ENCODE measurements at places on chromosomes 3 and 15.

DNA sequence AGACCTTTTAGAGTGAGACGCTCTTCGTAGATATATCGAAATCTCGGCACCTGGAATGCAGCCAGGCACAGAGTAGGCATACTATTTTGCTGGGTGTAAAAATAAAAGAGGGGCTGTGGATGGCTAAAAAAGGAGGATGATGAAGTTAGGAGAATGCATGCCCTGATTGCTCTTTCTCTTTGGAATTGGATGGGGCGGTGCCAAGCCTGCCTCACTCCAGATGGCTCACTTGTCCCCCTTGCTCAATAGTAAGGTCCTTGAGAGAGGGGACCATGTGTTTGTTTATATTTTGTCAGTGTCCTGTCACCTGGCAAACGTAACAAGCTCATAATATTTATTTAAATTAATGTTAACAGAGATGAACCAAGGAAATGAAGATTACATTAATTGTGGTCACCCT lies 33.0 kb downstream of the SNRK start:
- no peak for DNase-seq

DNA sequence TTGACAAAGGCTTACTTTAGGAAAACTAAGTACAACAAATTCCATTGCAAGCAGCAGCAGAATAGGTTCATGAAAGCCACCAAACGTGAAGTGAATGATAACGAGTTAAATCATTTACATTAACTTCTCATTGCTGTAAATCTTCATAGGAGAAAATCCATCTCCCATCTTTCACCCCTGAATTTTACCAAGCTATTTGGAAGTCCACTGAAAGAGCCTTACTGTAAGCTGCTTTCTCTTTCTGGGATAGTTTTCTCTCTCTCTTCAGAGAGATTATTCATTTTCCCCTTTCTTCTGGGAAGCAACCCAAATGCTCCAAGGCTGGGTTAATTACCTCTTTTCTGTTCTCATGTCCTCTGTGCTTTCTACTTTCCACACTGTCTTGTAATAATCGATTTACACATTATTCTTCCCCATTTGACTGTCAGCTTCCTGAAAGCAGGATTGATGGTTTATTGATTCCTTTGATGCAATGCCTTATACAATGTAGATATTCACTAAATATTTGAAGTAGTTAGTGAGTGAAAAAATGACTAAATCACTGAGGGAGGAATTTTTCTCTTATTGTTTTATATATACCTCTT lies 914.3 kb upstream of the ARPP21 start:
- DNase-seq = no peak

- DNase-seq = no peak
Observed at GRCh38 chr3:188046561-188047211, 107.3 kb upstream of the LPP start.

DNA sequence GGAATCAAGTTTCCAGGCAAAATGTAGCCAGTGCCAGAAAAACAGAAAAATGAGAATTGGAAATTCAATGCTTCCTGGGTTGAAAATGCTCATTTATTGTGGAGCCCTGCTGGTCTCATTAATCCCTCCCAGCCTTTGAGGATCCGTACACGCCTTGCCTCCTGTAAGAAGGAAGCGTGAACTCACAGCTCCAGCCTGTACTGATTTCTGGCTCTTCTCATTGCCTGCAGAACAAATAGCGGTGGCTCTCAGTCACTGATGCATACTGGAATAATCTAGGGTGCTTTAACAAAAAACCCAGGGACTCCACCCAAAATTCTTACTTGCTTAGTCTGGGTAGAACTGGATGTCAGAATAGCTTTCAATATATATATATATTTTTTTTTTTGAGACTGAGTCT lies 29.3 kb upstream of the SLC24A5 start:
- DNase-seq = no peak

DNA sequence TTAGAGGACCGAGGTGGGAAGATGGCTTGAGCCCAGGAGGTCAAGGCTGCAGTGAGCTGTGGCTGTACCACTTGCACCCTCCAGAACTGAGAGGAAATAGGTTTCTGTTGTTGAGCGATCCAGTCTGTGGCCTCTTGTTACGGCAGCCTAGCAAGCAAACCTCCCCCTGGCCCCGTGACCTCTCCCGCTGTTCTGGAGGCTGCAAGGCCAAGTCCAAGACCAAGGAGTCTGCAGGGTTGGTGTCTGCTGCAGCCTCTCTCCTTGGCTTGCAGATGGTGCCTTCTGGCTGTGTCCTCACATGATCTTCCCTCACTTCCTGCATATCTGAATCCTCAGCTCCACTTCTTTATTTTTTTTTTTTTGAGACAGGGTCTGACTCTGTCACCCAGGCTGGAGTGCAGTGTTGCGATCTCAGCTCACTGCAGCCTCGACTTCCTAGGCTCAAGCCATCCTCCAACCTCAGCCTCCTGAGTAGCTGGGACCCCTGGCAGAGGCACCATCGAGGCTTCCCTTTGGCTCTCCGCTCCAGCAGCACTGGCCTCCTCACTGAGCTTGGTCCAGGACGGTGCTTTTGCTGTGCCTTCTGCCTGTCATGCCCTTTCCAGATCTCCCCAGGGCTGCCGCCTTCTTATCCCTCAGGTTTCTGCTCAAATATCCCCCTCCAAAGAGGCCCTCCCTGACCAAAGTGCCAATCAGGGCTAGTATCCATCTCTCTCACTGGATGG lies 18.0 kb upstream of the PLXND1 start:
- no peak for DNase-seq

DNA sequence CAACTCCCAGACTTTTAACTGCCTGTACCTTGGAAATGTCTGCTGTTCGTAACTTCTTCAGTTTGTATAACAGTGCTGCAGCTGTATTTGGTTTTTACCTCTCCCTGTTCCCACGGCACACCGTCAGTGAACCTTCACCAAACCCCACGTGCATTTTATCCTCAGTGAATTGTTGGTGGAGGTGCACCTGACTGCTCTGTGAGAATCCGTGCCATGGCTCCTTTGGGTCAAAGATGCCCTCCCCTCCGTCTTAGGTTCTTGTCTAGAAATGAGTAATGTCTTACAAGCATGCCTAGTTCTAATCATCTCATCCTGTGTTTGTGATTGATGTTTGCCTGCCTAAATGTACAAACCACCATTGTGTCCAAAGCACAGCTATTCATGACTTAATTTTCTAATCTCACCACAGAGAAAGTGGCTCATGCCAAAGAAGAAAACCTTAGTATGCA lies 28.2 kb downstream of the TPM1 start:
- no peak for DNase-seq

- DNase-seq = no peak
Observed at GRCh38 chr3:158267015-158267414, 157.1 kb downstream of the RSRC1 start.

- no peak for DNase-seq
Observed at GRCh38 chr3:11494131-11494916, 149.4 kb downstream of the VGLL4 start.

DNA sequence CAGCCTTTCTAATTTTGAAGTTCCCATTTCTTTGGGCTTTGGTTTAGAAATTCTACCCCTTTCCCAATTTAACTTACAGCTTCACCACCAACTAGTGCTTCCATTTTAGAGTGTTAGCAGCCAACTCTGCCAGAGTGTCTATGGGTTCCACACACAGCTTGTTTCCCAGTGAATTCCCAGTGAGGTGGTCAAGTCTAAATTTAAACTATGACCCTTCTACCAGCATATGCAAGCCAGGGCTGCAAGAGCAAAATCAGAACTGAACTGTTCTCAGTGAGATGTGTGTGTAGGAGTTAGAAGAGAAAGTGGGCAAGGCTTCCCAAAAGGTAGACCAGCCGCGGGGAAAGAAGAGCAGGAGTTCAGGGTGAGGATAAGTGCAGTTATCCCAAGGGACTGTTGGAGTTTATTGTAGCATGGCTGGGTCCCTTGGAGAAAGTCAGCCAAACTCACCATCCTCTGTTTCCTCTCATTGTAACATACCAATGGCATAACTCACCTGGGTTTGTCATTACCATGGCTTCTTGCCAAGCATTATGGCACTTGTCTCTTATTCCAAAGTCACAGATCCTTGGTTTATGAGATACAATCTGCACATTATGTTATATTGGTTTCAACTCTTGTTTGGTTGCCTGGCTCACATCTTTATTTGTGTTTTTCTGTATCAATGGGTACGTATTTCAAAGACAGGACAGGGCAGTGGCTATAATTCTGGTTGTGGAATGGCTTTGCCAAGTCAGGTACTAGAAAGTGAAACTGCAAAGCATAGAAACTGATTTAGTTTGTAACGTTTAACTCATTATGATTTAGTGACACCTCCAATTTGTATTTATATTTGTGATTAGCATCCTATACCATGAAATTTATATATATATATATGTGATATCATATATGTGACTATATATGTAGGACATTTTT lies 130.2 kb upstream of the UMPS start:
- DNase-seq = no peak

DNA sequence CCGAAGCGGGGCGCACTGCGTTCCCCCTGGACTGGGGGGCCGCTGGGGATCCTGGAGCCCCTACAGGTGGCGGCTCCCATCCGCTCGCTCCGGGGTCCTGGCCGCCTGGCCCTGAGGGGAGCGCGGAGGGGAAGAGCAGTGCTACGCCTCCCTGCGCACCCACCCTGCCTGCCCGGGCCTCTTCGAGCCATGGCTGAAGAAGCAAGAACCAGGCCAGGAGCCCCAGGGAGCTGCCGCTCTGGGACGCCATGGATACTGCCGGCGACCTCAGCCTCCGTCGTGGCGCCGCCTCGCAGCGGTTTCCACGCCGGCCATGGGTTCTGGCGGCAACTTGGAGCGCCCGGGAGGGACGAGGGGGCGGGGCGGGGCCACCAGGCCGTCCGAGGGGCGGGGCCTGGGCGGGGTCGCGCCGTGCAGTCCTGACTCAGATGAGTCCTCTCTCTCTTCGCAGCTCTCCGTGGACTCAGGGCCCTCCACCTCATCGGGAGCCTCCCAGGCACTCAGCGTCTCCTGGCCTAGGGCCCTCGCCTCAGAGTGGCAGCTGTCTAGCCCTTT lies 50.9 kb downstream of the MYL3 start:
- peak; percentile 49 for DNase-seq

GRCh38 chr3:127824151-127824825 lies 2.0 kb upstream of the MGLL start:
- DNase-seq = no peak

DNA sequence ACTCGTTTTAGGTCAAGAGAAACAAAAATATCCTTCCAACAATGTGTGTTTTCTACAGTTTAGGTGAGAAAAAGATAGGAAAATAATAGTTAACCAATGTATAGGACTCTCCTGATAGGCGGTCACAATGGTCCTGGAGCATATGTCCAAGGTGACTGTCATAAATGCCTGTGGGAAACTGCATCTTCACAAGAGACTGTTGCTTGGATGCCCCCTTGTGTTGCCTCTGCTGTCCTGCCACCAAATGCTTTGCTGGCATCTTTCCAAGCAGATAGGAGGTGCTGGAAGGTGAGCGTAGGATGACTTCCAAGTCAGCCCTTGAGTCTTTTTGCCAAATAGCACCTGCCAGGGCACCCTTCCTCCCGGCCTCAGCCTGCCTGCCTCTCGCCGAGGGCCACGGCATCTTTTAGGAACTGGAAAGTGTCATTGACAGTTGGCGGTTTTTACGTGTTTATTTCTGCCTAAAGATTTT lies 24.1 kb upstream of the SACM1L start:
- DNase-seq = no peak

DNA sequence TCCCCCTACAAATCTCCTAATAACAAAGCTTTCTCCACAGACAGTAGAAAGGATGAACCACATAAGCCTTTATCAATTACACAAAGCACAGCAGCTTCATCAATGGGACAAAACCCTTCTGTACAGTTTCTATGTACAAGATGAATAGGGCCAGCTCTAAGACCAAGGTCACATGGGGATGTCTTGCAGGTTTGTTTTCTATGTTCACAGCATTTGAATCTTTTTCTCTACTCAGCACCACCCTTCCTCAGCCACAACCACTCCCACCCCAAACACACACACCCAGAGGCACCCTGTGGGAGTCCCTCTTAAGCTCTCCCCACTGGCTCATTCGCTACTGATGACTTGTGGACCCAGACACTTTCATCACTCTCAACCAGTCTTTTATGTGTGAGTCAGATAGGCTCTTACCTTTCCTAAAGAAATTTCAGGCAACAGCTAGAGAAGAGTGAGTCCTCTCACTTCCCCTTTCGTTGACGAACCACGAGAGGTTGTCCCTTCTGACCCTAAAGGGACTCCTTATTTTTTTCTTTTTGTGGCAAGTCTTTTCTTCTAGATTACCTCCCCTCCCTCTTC lies 57.9 kb downstream of the ARHGAP31 start:
- peak; percentile 8 for DNase-seq

DNA sequence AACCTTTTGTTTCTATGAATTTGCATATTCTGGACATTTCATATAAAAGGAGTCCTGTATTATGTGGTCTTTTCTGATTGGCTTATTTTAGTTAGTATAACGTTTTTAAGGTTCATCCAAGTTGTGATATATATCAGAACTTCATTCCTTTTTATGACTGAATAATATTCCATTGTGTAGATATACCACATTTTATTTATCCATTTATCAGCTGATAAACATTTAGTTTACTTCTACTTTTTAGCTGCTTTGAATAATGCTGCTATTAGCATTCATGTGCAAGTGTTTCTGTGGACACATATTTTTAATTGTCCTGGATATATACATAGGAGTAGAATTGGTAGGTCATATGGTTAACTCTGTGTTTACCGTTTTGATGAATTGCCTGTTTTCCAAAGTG lies 498.5 kb upstream of the ADAMTS9 start:
- no peak for DNase-seq

DNA sequence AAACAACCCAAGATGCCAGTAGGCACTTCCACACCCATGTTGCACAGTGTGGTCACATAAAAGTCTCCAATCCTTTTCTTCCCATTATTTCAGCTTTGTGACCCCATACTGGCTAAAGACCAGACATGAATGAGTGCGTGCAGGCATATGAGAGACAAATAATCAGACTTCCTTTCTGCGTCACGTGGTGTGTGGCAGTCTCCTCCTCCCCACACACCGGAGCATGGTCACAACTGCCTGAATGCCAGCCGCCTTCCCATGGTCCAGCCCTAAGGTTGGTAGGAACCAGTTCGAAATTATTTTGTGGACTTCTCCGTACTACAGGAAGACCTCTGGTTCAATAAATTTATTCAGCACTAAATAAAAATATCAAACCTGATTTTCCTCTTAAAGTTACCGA lies 65.5 kb downstream of the VGLL4 start:
- DNase-seq = no peak

DNA sequence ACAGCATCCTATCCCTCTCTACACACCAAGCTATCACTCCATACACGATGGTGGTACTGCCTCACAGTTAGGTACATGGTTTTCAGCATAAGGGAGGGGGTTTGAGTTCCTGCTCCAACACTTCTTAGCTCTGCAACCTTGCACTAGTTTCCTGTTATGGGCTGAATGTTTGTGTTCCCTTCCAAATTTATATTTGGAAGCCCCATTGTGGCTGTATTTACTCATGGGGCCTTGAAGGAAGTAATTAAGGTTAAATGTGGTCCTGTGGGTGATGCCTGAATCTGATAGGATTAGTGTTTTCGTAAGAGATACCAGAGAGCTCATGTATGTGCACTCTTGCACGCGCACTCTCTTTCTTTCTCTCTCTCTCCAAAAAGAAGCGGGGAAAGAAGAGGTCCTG lies 259.4 kb downstream of the RORA start:
- DNase-seq = no peak

DNA sequence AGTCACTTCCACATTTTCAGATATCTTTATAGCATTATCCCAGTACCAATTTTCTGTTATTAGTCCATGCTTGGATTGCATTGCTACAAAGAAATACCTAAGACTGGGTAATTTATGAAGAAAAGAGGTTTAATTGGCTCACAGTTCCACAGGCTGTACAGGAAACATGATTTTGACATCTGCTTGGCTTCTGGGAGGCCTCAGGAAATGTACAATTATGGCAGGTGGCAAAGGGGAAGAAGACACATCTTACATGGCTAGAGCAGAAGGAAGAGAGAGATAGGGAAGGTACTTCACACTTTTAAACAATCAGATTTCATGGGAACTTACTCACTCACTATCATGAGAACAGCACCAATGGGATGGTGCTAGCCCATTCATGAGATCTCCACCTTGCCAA lies 172.3 kb upstream of the GPR149 start:
- no peak for DNase-seq
